ENCODE measurements at places on chromosomes 5 and 9. TPM values are rescaled to one million over a fixed set of nuclear protein-coding genes. Genes with fewer than 3 reads are reported as not detected.

Gene FCHO2
- 13.7 TPM for polyA plus RNA-seq

DNA sequence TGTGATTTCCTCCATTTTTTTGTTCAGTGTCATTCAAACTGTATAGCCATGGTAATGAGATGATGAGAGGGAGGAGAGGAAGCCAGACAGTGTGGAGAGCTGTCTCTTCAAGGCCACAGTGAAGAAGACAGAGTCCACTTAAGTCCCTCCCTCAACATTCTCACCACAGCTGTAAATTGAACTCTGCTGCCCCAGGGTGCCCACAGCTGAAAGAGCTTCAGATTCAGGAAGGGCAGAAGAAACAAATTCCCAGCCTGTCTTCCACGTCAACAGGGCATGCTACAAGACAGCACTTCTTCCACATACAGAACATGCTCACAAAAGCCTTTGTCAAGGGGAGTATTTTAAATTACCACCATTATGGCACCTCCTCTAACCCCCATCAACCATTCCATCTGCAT, 100.4 kb downstream of the KLHL3 start:
- peak; percentile 51 for DNase-seq

DNA sequence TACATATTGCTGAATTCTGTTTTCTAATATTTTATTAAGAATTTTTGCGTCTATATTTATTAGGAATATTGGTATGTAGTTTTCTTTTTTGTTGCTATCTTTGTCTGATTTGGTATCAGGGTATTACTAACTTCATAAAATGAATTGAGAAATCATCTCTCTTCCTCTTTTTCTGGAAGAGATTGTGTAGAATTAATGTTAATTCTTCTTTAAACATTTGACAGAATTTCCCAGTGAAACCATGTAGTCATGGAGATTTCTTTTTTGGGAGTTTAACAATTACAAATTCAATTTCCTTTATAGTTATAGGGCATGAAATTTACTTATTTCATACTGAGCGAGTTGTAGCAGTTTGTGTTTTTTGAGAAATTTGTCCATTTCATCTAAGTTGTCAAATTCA, 3.3 kb upstream of the FAM170A start:
- no peak for DNase-seq

Gene NUTM2F
- not detected for polyA plus RNA-seq

DNA sequence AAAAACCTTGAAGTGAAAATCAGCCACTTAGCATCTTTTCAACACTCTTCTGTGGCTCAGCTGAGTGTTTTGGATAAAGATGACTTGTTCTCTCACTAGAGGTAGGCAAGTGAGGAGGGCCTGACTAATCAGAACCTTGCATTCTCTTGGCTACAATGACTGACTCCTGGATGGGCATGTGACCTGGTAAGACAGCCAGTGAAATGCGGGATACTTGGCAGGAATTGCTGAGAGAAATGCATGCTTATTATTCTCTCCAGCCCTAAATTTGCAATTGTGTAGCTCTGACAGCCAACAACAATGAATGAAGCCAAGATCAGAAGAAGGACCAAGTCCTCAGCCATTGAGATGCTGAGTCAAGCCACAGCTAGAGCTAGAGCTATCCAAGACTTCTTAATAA, 490.5 kb upstream of the ZNF608 start:
- DNase-seq, result no peak

Measured in endothelial cell of umbilical vein (primary cell).